ENCODE measurements at places on chromosomes 16 and 17.

DNA sequence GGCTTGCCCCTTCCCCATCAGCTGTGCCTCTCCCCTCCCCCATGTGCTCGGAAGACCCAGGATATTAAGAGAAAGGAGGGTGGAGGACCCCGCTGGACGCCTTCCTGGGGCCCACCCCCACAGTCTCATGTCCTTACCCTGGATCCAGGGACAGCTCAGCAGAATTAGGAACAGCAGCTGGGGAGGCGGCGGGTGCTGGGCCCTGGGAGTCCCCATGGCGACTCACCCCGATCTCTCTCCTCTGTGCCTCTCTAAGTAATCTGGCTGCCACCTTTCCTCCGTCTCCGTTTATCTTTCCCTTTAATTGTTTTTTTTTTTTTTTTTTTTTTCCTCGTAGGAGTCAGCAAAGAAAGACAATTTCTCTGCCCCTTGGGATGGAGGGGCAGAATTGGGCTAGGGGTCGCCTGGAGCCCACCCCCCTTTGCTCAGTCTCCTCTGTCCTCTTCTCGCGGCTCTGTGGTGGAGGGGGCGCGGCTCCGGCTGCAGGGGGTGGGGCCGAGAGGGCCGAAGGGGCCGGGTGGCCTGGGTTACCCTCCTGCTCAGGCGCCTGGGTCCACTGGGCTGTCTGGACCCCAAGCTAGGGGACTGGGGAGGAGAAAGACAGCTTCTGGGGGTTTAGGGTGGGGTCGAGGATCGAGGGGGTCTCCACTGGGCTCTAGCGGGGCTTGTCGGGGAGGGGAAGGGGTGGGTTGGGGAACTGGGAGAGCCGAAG is 390 bp downstream of the SEZ6L2 start:
- no peak for DNase-seq

- DNase-seq, result no peak
Measured at GRCh38 chr17:58232707-58233156, 5.7 kb upstream of the LPO start.

GRCh38 chr17:60301649-60302048 is 90.3 kb downstream of the USP32 start:
- DNase-seq, result no peak

DNA sequence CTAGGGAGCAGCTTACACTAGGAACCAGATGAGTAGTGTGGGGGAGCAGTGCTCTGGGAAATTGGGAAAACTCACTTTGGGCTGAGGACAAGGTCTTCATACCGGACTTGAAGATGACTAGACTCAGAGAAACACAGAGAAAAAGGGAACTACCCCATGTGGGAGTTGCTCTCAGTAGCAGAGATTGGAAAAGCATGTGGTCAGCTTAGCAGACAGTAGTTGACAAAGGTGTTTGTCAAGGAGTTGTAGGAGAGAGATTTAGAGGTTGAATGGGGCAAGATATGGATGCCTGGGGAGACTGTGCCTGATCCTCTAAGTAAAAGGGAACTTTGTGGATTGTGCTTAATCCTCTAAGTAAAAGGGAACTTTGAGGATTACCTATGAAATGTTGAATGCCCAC is 194.5 kb upstream of the COX10 start:
- DNase-seq, result no peak

- DNase-seq, result no peak
Measured at GRCh38 chr17:28946239-28946638, 5.1 kb downstream of the PHF12 start.

- no peak for DNase-seq
Measured at GRCh38 chr16:64251742-64252141, 870.1 kb downstream of the CDH11 start.

- no peak for DNase-seq
Measured at GRCh38 chr16:4089811-4090301, 26.4 kb downstream of the ADCY9 start.

GRCh38 chr17:34435182-34435928 is 72.3 kb upstream of the CCL1 start:
- DNase-seq, result no peak

DNA sequence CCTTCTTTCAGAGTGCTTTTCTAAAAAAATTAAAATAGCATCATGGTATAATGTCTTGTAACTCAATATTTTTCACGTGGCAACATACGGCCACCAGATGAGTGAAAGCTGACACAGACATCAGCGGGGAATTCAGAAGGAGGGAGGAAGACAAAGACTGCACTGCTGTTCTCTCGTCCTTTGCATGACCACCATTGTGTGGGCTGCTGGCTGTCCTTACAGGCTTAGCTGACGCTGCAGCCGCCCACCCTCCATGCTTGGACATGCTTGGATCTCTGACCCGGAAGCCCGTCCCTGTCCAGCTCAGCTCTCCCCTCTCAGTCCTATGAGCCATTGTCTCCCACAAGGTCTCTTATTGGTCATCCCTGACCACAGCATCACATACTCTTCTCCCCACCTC is 11.4 kb upstream of the MLYCD start:
- DNase-seq, result no peak

- DNase-seq, result no peak
Measured at GRCh38 chr17:10247810-10248209, 49.4 kb upstream of the GAS7 start.

- no peak for DNase-seq
Measured at GRCh38 chr17:45098081-45098868, 34.0 kb downstream of the PLCD3 start.

DNA sequence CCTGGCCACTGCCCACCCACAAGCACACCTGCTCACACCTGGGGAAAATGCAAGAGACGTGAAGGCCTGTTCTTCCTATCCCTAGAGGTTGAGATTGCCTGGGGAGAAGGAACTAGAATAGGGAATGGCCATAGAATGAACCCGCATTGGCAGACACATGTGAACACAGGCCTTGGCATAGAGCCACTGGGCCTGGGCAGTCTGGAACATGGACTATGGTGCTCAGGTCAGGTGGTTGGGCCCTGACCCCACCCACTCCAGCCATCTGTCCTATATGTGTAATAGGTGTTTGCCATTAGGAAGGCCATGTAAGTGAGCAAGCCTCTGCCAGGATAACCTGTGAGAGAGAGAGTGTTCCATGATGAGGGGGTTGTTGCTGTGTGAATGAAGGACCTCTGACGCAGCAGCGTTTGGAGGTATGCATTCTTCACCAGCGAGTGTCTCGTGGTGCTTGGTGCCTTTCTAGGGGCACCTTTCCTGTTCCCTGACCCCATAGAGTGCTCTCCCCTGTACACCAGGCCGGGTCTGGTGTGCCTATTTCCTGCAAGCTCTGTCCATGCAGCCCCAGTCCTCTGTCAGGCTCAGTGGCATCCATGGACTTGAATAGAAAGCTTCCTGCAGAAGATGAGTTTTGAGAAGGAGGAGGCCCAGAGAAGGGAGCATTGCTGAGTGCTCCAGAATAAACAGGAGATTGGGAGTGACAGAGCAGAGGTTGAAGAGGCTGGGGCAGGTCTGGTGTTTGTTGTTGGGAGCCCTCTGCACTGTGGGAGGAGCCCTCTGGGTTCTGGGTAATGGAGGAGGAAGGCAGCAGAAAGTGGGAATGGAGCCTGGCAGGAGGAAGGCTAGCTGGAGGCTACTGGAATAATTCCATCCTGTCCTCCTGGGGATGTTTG is 15.6 kb downstream of the CTRL start:
- no peak for DNase-seq

GRCh38 chr16:73298562-73298961 is 250.6 kb upstream of the ZFHX3 start:
- DNase-seq, result no peak

DNA sequence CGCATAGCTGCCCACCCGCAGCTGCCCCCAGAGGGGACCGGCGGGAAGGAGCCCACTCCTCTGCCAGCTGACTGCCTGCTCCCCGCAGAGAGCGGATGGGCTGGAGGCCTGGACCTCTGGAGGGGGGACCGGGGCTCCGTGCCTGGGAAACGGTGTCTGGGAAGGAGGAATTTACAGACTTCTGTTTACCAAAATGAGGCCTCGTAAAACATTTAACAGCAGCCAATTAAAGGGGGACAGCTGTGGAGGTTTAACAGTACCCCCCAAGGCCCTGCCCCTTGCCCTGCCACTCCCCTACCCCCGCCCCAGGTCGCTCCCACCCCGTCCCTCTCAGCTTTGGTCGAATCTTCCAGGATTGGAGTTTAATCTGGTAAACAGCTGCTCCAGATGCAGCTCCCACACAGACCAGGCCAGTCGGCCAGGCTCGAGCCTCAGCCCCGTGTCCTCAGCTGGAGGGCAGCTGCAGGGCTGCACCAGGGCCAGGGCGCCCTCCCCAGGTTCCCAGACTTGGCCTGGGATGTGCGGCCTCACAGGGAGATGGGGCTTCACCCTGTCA is 41.1 kb downstream of the BAHCC1 start:
- DNase-seq, result no peak

GRCh38 chr17:51955245-51955644 is 203.3 kb downstream of the CA10 start:
- DNase-seq, result no peak

DNA sequence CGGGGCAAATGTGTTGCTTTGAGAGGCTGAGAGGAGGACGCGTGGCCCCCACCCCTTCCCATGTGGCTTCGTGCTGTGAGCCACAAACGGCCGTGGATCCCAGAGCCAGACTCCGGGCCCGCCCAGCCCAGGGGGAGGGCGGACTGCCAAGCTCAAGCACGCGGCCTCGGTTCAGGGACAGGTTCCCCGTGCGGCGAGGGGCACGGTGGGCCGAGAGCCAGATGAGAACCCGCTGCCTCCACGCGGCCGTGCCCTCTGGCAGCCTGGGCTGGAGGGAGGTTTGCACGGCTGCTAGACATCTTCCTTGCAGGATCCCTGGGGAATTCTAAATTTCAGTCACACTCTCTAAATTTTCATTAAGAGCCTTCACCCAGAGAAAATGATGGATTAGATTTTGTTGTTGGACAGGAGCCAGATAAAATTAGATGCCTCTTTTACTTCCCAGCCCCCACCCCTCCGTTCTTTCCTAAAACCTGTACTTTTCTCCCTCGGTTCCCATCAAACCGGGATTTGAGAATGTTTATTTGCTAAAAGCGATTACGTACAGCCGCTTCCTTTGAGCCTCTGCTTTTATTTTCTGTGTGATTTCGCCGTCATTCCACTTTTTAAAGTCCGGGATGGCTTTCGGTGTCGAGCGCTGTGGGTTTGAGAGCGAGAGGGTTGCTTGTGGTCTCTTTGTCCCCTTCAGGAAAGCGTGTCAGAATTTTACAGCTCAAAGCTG is 25.0 kb upstream of the GNG13 start:
- no peak for DNase-seq

GRCh38 chr17:29291163-29291752 is 2.7 kb downstream of the NUFIP2 start:
- DNase-seq, result peak; percentile 51

GRCh38 chr16:10666291-10666690 is 28.4 kb downstream of the TEKT5 start:
- no peak for DNase-seq

- DNase-seq, result no peak
Measured at GRCh38 chr16:71902656-71903365, 7.5 kb downstream of the IST1 start.

- no peak for DNase-seq
Measured at GRCh38 chr16:54766355-54766754, 164.3 kb upstream of the IRX5 start.

DNA sequence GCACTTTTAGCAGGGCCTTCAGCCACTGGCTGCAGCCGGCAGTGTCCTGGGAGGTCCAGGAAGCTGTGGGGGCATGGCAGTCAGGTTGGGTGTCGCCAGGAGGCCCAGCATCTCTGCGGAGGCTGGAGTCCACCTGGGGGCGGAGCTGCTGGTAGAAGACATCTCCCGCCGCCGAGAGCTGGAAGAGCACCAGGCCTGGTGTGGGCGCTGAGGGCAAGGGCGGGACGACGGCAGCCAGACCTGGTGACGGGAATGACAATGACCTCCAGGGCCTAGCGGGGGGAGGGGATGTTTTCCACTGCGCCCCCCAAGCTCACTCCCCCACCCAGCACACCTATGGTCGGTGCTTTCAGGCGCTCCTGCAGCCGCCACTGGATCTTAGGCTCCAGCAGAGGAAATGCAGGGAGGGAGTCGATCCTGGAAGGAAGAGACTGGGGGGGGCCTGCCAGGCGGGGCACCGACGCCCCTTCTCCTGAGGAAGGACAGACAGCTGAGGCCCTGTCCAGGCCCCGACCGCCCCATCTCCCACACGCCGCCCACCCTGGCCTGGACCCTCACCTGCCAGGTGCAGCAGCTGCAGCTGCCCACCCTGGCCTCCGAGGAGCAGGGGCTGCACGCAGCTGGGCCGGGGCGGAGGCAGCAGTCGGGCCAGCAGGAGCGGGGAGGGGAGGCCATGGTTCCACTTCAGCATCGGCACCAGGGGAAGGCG is 7.1 kb downstream of the TAF1C start:
- no peak for DNase-seq

DNA sequence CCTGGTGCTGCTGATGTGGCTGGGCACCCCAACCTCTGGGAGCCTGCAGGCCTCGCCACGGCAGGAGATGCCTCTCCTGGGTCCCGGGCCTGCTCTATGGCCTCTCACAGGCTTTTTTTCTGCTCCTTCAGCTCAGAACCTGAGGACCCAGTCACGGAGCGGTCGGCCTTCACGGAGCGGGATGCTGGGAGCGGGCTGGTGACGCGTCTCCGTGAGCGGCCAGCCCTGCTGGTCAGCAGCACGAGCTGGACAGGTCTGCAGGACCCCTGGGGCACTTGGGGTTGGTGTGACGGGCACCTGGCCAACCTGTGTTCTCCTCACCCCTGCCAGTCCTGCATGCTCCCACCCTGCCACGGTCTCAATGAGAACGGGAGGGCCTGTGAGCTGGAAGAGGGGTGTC is 7.0 kb downstream of the ALG1 start:
- DNase-seq, result no peak

DNA sequence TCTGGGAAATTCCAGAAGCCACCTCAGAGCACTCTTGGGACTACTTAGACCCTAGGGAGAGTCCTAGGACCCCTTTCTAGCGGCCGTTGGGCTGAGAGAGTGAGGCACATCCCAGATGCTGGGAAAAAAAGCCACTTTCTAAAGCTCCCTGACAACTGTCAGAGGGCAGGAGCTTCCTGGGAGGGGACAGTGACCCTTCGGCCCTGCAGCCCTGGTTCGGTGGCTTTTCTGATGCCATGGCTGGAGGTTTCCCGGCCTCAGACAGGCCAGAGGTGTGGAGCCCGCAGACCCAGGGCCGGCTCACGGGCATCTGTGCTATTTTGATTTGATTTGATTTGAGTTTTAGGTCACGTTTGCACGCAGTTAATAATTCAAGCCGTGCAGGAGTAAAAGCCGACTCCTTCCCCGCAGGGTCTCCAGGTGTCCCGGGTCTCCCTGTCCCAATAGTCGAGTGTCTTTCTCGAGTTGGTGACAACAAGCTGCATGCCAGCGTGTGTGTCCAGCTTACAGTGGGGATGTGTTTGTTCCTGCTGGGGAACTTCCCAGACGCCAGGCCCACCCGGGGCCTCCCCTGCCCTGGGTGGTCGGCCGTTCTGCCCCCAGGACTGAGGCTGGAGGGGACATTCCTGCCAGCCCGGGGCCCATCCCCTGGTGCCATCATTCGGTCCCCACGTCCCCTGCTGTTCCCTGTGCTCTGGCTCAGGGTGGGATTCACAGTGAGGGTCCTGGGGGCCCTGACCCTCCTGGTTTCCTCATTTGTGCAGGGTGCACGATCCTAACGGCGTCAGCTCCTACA is 1.0 kb upstream of the CBFA2T3 start:
- no peak for DNase-seq

- no peak for DNase-seq
Measured at GRCh38 chr16:1494129-1494640, 1.0 kb downstream of the TELO2 start.

GRCh38 chr17:78101112-78101511 is 27.4 kb downstream of the TMC6 start:
- DNase-seq, result no peak
